ENCODE measurements at places on chromosomes 5 and 9.

DNA sequence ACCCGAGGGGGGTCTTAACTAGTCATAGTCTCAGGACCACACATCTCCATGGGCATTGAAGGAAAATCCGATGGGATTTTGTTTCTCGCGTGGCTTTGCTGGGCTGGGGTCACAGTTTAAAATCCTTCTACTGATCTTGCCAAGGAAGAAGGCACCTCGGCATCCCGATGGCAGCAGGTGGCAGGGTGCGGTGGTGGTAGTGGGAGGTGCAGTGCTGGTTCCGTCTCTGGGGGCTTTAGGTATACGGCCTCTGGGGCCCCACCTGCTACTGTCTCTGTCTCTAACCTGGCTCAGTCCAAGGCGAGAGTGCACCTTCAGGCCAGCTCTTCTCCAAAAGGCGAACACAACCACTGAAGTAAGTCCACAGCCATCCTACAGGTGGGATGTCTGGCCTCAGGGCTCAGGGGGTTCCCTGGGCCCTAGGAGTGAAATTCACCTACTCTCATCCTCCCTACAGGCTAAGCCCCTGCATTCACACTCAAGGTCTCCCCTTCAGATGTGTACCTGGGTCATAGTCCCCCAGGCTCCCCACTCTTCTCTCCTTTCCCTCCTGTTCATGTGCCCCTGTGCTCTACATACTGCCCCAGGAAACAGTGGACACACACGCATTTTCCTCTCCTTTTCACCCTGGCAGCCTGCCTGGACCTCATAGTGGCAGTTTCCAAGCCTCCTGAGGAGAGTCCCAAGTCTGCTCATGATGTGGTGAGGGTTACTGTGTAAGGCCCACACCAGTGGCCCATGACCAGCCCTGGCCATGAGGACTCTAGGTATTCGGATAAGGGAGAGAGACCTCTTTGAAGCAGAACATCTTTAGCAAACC lies 736 bp upstream of the FCN2 start:
- no peak for DNase-seq

GRCh38 chr5:122073864-122074263 lies 4.2 kb downstream of the LOX start:
- DNase-seq: no peak

DNA sequence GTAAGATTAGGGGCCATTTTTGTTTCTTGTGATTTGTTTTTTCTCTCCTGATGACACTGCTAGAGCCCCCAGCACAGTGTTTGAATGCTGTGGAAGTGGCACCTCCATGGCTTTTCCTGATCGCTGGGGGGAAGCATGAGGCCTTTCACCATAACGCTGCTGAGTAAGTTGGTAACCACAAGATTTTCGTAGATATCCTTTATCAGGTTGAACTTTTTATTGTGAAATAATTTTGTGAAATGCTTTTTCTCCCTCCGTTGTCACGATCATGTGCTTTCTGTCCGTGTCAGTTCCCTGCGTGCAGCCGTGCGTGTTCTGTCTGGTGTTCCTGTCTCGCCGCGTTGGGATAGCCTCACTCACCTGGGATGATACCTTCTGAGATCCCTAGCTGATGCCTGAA lies 59.4 kb downstream of the EHMT1 start:
- no peak for DNase-seq

DNA sequence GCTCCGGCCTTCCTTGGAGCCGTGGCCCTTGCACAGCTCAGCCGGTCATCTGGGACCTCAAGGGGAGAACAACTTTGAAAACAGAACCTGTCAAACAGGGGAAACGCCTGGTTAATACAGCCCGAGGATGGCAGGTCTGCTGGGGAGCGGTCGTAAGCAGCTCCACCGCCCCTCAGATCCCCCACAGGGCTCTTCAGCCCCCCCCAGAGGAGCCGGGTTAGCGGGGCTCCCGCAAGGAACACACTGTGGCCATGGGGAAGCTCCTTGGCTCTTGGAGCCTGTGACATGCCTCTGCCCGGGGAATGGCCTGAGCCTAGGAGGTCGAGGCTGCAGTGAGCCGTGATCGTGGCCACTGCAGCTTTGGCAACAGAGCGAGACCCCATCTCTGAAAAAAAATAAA lies 6.8 kb downstream of the TMEM250 start:
- no peak for DNase-seq

- no peak for DNase-seq
Observed at GRCh38 chr5:163434401-163434866, 3.0 kb upstream of the CCNG1 start.

DNA sequence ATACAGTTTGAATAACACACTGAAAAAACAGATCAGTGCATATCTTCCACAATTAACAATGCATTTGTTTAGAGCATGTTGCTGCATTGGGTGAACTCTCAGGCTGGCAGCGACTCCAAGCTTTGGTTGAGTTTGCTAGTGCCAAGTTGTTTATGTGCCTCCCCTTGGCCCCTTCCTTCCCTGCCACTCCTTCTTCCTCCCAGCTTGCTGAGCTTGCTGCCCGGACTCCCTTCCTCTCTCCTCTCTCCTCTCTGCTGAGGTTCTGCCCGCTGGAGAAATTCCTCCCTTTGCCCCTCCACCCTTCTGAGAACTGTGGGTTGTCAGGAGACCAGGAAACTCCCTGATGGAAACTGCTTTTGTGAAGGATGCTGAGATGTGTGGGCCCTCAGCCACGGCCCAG lies 247.3 kb downstream of the PDZD2 start:
- no peak for DNase-seq

GRCh38 chr9:128703616-128704355 lies 1.5 kb downstream of the PKN3 start:
- no peak for DNase-seq

GRCh38 chr5:84088996-84089395 lies 295.7 kb downstream of the EDIL3 start:
- peak; percentile 1 for DNase-seq

DNA sequence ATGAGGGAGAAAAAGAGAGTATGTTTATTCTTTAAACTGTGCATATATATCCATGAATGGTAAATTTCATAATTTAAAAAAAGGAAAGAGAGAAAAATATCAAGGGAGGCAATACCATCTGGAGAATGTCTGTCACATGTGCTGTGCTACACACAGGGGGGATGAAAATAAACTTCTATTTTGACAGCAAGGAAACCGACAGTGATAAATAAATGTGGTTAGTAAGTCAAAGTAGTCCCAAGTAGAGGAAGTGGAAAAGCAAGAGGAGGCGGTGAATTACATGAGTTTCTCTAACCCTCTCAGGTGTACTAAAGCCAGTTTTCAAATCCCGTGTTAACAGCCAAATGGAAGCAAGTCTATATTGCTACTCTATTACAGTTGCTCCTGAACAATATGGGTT lies 83.3 kb downstream of the ICE1 start:
- DNase-seq: no peak

DNA sequence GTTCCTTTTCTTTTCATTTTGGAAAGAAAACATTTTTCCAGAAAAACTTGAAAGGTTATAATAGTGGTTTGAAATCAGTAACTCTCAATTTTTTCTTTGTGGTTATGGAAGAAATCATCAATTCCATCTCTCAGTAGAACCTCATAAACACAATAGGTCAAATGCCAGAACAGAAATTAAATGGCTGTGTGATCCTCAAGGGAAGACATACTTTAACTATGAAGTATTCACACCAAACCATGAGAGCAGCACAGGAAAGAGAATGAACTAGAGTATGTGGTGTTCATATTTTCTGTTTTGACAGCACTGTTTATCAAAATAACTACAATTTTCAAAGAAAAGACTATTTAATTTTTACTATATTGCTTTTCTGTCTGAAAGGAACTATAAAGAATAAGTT lies 29.7 kb upstream of the EFNA5 start:
- DNase-seq: no peak

- DNase-seq: no peak
Observed at GRCh38 chr9:136642439-136642921, 20.2 kb upstream of the EGFL7 start.

DNA sequence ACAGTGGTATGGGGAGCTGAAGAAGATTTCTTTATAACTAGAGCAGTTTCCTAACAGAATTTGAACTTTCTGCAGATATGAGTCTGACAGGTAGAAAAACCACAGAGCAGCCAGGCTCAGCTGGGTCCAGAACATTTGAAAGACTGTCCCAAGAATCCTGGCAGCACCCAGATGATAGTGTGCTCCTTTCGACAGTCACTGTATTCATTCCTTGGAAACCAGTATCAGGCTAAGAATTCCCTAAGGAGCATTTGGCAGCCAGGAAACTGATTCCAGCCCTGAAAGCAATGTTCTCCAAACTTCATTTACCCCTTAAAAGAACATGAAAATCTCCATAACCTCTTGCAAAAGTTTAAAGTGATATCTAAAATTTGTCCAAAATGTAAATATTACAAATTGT lies 123.0 kb upstream of the MTAP start:
- DNase-seq: no peak

- no peak for DNase-seq
Observed at GRCh38 chr9:28120626-28121025, 547.3 kb upstream of the C9orf72 start.

GRCh38 chr9:97966493-97966892 lies 16.6 kb upstream of the ANP32B start:
- DNase-seq: peak; percentile 49

- no peak for DNase-seq
Observed at GRCh38 chr5:4053136-4053535, 457.5 kb downstream of the IRX1 start.

GRCh38 chr9:15785584-15785983 lies 232.7 kb downstream of the CCDC171 start:
- no peak for DNase-seq

DNA sequence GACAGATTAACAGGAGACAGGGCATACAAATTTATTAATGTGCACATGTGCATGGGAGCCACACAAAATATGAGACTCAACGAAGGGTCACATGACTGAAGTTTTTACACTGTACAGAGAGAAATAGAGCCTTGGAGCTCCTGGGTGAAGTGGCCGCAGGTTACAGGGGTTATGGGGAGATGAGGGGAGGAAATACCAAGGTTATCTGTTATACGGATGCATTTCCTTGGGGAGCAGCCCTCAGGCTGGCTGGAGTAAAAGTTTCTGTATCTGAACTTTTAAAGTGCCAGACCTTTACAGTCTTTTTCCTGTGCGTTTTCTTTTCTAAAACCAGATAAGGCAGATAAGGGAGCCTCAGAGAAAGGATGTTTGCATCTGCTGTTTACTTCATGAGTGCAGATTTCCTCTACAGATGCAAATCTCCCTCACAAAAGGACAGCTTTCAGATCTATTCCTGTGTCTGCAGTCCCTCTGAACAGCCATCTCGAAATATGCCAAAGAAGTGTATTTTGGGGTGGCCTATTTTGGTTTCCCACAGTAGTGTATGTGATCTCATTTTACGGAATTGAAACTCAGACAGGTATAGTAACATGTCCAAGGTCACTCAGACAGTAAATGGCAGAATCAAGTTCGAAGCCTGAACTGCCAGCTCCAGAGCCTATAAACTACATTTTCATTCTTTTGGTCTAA lies 139.3 kb upstream of the FBXL17 start:
- peak; percentile 33 for DNase-seq

Measured in OCI-LY7 (cell line).